LNCaP clone FGC (cell line): ENCODE measurements at places on chromosomes 1 and 21.

- no peak for DNase-seq
Observed at GRCh38 chr1:181763736-181764135, 280.4 kb downstream of the CACNA1E start.

- no peak for DNase-seq
Observed at GRCh38 chr1:226657895-226658545, 81.1 kb downstream of the ITPKB start.

DNA sequence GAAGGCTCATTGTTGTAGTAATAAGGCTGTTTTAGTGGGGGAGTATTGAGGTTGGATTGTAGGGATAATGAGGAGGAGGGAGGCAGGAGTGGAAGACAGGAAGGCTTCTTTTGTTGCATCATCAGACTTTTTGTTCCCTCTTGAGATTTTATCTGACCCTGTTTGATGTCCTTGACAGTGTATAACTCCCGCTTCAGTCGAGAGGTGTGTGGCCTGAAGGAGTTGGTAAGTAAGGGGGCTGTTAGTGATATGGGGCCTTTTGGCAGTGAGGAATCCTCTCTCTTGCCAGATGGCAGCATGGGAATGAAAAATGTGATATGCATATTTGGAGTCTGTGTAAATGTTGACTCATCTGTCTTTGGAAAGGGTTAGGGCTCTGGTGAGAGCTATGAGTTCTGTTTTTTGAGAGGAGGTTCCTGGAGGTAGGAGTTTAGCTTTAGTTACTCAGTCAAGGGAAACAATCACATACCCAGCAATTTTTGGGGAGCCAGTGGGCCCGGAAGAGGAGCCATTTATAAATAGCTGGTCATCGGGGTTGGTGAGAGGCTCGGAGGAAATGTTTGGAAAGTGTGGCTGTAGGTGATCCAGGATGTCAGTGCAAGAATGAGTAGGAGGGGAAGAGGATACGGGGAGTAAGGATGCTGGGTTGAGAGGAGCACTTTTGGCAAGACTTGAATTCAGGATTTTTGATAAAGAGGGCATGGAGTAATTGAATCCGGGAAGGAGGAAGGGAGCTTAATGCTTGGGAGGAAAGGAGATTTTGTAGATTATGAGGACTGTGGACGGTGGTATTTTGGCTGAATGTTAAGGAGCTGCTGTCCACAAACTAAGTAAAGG is 136.7 kb upstream of the ETV3 start:
- no peak for DNase-seq

DNA sequence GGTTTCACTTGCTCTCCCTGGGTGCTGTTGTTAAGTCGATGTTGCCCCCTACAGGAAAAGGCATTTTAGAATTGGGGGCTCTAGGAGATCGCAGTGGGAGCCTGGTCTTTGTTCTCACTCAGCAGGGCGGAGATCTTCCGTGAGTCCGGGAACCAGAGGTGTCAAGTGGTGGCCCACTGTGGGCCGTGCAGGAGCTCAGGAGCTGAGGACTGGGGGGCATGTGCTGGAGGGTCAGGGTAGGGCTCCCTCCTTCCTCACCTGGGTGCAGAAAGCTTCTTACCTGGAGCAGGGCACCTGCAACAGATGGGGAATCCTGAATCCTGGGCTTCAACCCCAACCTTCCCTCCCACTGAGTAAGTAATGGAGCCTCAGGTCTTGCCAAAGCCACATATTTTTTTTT is 392.7 kb downstream of the NPHP4 start:
- no peak for DNase-seq

DNA sequence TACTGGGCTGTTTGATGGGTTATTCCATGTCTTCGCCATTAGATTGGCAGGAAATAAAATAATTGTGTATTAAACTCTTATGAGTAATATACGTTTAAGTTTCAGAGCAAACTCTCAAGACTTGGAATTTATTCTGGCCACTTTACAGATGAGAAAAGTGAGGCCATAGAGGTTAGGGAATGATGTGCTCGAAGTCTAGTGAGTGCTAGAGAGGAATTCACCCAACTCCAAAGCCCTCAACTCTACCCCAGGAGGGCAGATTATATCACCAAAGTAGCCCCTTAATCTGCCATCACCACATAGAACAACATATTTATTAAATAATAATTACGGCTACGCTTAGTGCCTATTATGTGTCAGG is 440 bp upstream of the MUL1 start:
- DNase-seq = no peak

- DNase-seq = no peak
Observed at GRCh38 chr1:14996133-14997050, 157.2 kb upstream of the TMEM51 start.

DNA sequence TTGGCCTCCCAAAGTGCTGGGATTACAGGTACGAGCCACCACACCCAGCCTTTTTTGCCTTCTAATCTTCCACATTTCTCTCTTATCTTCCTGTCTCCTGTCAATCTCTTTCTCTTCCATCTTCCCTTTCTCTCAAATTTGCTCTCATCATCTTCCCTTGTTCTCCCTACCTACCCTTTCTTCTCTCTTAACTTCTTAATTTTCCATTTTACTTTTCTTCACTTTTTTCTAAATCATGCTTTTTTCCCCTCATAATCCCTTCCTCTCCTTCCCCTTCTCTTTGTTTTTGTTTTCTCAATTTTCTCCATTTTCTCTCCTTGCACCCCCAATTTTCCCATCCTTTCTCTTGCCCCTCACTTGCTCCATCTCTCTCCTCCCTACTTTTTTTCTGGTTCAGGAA is 545.7 kb downstream of the OMA1 start:
- DNase-seq = no peak

DNA sequence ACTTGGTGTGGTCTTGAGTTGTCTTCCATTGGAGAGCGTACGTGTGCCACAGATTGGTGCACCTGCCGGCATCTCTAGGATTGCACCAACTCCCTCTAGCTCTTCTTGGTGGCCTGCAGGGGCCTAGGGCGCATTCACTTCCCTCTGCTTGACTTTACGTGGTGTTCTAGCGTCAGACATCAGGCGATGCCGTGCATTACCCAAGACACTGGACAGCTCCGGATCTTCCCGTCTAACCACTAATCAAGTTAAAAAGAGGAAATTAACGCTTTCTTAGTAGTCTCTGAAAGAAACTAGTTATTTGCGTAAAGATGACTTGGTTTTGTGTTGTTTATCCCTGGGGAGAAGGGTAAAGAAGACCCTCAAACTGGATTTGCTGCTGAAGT is 510 bp upstream of the IL10RB start:
- DNase-seq = no peak

- no peak for DNase-seq
Observed at GRCh38 chr1:20184481-20184900, 1.4 kb upstream of the UBXN10 start.

DNA sequence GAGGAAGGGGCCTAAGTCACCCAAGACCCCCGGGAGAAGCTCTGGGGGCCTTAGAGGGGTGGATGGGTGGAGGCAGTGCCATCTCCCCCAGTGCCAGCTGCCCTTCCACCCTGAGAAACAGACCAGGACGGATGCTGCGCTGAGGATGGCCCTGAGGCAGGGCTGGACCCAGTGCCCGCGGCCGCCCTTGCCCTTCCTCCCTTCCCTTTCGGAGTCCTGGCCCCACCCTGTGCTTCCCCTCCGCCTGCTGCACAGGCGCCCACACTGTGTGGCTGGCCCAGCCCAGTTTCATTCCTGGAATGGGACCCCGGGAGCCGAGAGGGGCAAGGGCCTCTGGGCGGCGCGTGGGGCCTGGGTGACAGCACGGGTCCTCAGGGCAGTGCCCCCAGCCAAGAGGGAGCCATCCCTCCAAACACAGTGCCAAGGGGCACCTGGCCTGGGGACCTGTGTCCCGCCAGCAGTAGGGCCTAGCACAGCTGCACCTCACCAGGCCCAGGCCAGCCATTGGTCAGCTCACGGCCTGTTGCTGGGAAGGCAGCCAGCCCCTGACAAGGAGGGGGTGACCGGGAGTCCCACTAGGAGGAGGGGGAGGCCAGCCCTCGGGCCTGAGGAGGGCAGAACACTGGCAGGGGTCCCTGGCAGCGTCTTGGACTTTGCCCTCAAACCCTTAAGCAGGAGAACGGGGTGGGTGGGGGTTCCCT is 13.4 kb upstream of the SKI start:
- no peak for DNase-seq

- DNase-seq = no peak
Observed at GRCh38 chr1:225299624-225300023, 128.2 kb downstream of the LBR start.

- DNase-seq = no peak
Observed at GRCh38 chr1:117612517-117613248, 6.8 kb downstream of the TENT5C start.

DNA sequence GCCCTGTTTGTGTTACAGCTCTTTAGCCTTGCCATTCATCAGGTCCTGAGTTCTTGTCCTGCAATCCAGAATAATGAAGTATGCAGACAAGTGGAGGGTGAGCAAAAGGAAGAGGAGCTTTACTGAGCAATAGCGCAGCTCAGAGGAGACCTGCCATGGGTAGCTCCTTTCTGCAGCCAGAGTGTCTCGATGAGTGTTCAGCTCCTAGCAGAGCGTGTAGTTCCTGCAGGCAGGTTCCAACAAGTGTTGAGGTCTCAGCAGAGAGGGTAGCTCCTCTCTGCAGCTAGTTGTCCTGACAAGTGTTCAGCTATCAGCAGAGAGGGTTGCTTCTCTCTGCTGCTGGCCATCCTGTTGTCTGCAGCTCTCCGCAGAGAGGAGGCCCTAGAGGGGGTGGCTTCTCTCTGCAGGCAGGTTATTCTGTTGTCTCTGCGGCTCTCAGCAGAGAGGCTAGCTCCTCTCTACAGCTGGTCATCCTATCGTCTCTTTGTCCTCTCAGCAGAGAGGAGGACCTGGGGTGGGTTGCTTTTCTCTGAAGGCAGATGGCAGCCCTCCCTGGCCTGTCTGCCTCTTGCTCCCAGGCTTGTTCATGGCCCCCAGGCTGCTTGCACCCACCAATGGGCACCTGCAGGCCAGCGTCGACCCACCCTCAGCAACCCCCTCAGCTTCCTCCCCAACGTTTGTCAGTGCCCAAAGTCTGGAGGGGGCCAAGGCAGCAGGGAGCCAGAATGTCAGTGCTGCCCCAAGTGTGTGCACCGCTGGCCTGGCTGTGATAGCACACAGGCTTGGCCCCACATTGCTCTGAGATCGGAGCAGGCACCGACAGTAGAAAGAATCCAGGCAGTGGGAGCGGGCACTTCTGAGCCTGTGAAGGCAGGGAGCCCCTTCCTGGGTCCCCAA is 112.5 kb upstream of the RUNX3 start:
- DNase-seq = no peak

GRCh38 chr1:22317920-22318243 is 133.8 kb upstream of the ZBTB40 start:
- DNase-seq = no peak

DNA sequence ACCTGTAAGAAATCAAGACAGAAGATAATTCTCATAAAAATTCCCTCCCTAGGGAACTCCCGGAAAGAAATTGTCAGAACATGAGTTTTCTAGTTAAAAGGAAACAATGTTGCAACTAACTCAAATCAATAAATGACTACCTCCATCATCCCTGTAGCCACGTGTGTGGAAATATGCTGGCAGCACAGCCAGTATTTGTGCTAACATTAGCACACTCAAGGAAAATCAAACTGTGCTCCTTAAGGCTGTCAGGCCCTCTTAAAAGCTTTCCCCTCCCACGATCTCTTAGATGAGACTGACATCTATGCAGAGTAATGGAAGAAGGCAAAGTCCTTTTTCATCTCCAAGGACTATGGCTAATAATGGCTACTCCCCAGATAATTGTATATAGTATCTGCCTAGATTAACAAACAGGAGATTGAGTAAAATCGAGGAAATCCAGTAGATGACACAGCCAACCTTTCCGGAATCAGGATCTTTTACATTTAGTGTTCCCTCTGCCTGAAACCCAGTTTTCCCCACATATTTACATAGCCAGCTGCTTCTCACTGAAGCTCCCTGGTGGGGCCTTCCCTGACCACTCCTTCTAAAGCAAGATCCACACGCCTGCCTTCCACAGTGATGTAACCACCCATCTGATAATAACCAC is 50.9 kb upstream of the NR5A2 start:
- DNase-seq = no peak

- no peak for DNase-seq
Observed at GRCh38 chr1:165010418-165011070, 346.0 kb downstream of the LMX1A start.

DNA sequence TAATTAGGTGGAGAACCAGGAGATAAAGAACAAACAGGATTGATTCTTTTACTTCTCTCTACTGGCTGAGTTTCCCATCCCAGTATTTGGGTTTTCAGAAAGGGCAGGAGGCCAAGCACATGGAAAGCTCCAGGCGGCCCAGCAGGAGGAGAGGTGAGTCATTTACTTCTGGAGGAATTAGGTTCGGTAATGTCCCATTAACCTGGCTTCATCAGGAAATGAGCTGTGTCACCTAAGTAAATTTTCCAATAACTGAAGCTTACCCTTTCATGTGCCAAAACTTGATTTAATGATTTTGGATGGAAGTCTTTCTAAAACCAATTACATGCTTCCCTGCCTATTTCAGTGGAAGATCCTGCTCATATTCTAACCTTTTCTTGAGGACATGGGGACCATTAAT is 257.6 kb upstream of the USP24 start:
- peak; percentile 36 for DNase-seq

DNA sequence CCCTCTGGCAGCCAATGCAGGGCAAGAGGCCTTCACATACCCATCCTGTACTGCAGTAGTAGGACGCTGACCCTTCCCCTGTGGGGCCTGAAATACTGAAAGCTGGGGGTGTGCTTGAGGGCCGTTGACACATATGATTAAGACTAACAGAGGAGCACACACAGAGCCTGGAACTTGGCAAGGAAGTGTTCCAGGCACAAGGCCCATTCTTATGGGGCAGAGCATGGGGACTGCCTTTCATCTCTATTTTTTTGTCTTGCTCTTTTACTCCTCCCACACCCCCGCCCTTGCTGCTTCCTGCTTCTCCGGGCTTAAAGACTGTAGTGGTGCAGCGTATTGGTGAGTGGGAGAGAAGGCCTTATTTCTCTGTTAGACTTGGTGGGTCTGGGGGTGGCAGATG is 137.4 kb downstream of the BACH1 start:
- peak; percentile 35 for DNase-seq

DNA sequence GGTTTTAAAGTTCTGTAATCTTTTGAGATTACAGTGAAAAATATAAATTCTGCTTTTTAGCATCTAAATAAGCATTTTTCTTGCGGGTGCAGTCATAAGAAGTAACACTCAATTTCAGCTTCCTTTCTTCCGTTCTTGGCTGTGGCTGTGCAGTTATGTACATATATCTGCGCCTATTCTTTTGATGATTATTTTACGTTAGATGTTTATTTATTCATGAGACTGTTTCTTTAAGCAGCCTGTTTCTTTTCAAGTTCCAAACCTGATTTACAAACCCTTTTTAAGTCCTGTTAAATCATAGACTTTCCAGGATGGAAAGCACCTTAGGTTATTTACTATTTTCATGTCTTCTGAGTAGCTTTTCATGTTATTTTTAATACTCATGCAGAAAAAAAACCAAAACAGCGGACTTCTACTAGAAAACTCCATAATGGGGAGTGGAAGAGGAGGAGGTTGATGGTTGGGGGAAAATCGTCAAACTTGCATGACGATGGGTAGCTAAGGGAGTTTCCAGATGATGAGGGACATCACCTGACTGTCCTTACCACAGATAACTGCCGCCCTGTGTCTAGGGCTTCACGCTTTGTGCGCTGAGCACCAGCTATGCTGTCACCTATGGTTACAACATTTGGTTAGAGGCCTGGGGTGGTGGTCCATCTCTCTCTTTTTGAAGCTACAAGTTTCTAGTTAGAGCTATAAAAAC is 2.6 kb downstream of the PRDM2 start:
- no peak for DNase-seq
